Activated T-helper 1 cell treated with Interleukin-2 at 50 U/mL for 16 hours (primary cell): ENCODE measurements at places on chromosomes 7 and 10.

- DNase-seq: no peak
Observed at GRCh38 chr10:52779541-52780390, 7.2 kb upstream of the MBL2 start.

DNA sequence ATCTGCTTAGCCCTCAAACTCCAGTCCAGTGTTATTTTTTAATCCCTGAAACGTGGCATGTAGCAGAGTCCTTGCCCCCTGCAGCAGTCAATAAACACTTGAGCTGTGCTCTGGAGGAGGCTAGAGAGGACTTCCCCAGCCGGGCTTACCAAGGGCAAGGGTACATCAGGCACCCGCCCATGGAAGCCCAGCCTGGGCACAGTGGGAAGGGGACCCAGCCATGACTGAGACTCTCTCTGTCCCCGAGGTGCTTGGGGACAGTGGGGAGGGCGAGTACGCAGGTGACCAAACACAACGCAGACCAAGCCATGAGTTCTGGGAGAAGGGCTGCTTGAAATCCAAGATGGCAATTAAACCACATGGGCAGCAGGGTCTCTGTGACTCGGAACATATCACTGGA is 45.2 kb downstream of the EBF3 start:
- no peak for DNase-seq

DNA sequence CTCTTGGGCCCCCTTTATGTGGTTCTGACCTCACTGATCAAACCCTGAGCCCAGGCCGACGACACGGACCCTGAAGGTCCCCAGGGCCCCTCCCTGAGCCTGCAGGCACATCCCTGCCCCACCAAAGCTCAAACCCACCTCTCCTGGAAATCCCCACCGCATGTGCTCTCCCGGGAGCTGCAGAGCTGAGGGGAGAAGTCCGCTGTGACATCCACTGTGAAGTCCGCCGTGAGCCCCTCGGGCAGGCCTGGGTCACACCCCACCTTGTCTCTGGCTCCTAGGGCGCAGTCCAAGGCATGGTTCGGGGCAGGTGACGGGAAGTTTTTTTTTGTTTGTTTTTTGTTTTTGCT is 100.2 kb downstream of the MICALL2 start:
- DNase-seq: no peak

GRCh38 chr7:150963707-150964559 is 14.2 kb downstream of the KCNH2 start:
- no peak for DNase-seq

DNA sequence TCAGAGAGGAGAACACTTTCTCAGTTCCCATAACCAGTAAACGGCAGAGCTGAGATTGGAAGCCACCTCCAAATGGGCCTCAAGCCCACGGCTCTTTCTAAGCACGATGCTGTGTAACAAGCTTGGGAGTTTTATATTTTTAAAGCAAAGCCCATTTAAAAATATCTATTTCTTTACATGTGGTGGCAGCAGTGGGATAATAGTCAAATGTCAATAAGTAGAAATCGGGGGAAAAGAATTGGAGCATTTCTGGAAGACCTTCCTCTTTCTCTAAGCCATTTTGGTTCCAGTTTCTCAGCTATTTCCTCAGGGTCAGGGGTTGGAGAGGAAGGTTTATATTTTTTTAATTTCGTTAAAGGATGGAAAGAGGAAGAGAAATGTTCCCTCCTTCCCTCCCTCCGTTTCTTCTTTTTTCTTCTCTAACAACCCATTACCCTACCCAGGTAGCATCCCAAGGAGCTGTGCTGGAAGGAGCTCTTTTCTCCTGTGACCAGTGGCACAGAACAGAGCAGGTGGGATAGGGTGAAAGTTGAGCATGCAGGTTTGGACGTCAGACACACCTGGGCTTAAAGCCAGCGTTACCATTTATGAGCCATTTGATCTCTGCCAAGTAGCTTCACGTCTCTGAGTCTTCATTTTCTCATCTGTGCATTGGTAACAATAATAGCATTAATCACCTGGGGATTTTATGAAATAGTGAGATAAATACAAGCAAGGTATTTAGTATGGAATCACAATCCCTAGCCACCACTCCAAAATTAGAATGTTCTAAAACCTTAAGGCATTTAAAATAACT is 515.7 kb downstream of the RPS24 start:
- DNase-seq: no peak

GRCh38 chr7:155899596-155899995 is 87.3 kb upstream of the SHH start:
- no peak for DNase-seq

GRCh38 chr10:5634918-5635317 is 31.5 kb downstream of the ASB13 start:
- no peak for DNase-seq

- DNase-seq: no peak
Observed at GRCh38 chr10:114100848-114101741, 57.4 kb downstream of the ADRB1 start.

GRCh38 chr7:82049442-82049841 is 279.6 kb upstream of the HGF start:
- DNase-seq: no peak

GRCh38 chr7:117800406-117800805 is 72.8 kb downstream of the CTTNBP2 start:
- no peak for DNase-seq

GRCh38 chr7:130329681-130330080 is 14.9 kb upstream of the CPA5 start:
- DNase-seq: no peak

GRCh38 chr10:110744782-110745181 is 100.6 kb downstream of the RBM20 start:
- DNase-seq: no peak

- no peak for DNase-seq
Observed at GRCh38 chr7:27302590-27302989, 60.0 kb downstream of the EVX1 start.

GRCh38 chr7:72781161-72781560 is 46.8 kb downstream of the TYW1B start:
- DNase-seq: no peak

DNA sequence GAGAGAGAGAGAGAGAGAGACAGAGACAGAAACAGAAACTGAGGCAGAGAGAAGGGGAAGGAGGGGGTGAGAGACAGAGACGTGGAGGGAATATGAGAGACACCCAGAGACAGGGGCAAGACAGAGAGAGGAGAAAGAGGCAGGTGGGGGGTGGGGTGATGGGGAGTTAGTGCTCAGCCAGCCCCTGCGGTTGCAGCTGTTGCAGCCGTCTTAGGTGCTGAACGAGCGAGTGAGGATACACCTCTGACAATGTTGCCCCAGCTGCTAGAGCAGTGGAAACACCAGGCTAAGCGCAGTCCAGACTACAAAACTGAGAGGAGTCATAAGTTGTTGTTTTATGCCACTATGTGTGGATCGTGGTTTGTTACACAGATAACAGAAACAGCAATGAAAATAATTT is 328.2 kb upstream of the SHH start:
- DNase-seq: no peak

- DNase-seq: no peak
Observed at GRCh38 chr7:157593541-157593940, 256.7 kb downstream of the DNAJB6 start.

DNA sequence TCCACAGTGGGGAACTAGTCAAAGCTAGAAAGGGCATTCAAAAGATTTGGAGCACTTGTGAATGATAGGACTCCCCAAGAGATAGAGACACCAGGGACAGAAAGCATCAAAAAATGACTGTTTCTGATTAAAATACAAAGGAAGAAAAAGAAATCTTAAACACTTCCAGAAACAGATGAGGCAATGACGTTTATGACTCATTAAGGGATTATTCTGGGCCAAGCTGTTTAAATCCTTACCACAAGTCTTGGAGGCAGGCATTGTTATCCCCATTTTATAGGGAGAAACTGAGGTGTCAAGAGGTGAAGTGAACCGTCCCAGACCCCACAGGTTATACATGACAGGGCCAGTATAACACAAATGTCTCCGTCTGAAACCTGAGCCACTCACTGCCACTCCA is 68.3 kb upstream of the AMPH start:
- DNase-seq: no peak

- DNase-seq: no peak
Observed at GRCh38 chr10:111200505-111201186, 123.8 kb downstream of the ADRA2A start.

GRCh38 chr10:125116041-125116649 is 44.2 kb downstream of the CTBP2 start:
- DNase-seq: no peak

- no peak for DNase-seq
Observed at GRCh38 chr7:88132725-88133124, 87.1 kb downstream of the SRI start.

DNA sequence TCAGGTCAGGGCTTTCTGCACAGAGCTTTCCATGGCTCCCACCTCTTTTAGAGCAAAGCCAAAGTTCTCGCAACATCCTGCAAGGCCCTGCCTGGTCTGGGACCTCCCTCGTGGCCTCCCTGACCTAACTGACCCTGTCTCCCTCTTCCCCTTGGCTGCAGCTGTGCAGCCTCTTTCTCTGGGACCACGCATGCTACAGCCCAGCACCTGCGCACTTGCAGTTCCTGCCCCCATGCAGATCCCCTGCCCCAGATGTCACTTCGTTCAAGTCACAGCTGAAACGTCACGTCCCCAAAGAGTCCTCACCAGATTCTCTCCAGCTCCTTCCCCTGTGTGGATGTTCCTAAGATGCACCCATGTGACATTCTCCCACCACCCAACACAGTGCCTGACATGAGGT is 61.2 kb upstream of the ZNF716 start:
- no peak for DNase-seq

- no peak for DNase-seq
Observed at GRCh38 chr7:11753433-11753832, 78.6 kb downstream of the THSD7A start.

GRCh38 chr10:113317489-113317888 is 235.4 kb upstream of the HABP2 start:
- no peak for DNase-seq

- DNase-seq: no peak
Observed at GRCh38 chr10:87866412-87866974, 3.1 kb downstream of the PTEN start.

- no peak for DNase-seq
Observed at GRCh38 chr10:77289027-77289501, 348.5 kb downstream of the KCNMA1 start.

- DNase-seq: no peak
Observed at GRCh38 chr7:142478479-142479220, 220.8 kb upstream of the PRSS58 start.

DNA sequence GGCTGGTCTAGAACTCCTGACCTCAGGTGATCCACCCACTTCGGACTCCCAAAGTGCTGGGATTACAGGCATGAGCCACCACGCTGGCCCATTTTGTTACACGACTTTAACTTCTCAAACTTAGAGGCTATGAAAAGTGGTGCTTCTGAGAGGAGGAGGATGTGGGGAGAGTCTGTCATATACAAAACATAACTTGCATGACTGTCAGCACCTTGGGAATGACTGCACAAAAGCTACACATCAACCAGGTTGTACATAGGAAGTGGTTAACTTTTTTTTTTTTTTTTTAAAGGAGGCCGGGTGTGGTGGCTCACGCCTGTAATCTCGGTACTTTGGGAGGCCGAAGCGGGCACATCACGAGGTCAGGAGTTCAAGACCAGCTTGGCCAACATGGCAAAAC is 43.4 kb upstream of the GSDME start:
- DNase-seq: no peak

GRCh38 chr10:17523917-17524316 is 69.5 kb upstream of the ST8SIA6 start:
- no peak for DNase-seq

DNA sequence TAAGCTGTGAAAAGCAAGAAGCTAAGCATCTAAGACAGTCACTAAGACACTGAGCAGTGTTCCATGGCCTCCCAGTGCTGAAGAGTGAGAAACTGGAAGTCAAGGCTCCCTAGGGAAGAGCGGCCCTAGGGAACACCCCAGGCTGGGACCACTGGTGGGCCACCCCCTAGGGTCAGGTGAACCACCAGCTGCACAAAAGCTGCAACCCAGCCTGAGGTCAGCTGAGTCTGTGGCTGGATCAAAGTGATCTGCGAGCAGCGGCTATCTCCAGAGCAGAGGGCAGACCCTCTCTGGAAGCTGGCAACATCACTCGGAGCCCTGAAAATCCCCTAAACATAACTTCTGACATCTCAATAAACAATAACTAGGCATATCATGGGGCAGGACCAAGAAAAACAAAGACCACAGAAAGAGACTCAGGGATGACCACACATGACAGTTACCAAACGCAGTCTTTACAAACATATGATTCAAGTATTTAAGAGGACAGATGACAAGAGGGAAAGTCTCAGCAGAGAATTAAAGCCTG is 125.8 kb downstream of the DLG5 start:
- no peak for DNase-seq

GRCh38 chr7:80481196-80481884 is 30.5 kb downstream of the GNAT3 start:
- no peak for DNase-seq

- no peak for DNase-seq
Observed at GRCh38 chr7:29879609-29880008, 73.3 kb downstream of the WIPF3 start.

DNA sequence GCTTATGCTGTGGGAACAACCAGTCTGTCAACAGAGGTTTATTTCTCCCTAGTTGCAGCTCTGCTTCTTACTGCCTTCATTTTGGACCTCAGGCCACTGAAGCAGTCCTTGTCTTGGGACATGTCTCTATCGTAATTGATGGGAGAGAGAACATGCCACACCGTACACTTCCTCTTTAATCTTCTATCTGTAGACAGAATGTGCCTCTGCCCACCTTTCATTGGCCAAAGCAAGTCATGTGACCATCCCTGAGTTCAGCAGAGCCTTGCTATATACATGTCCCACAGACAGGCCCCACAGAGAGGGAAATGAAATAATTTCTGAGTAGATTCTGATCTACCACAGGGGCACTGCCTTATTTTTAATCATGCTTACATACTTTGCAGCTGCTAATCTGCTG is 98.0 kb downstream of the KCND2 start:
- no peak for DNase-seq

- DNase-seq: no peak
Observed at GRCh38 chr7:65503434-65504152, 129.9 kb downstream of the ZNF92 start.
